ENCODE measurements at places on chromosomes 13 and 19.

- H3K36me3 ChIP-seq = peaks cover 35% of the 10 kb centered on the region
- H3K27ac ChIP-seq = peak overlapping the region; percentile 26
- H3K4me3 ChIP-seq = no peak overlapping the region
- DNase-seq = no peak
Measured at GRCh38 chr13:111166882-111167675, 52.0 kb downstream of the ARHGEF7 start.

- no peak overlapping the region for H3K27ac ChIP-seq
- DNase-seq = no peak
- no peaks in the 10 kb centered on the region for H3K36me3 ChIP-seq
- no peaks in the 10 kb centered on the region for H3K4me1 ChIP-seq
Measured at GRCh38 chr13:66635526-66635925, 594.6 kb downstream of the PCDH9 start.

GRCh38 chr19:53394522-53394973, 401 bp upstream of the ZNF765 start:
- H3K4me3 ChIP-seq = peak overlapping the region; percentile 82
- peak overlapping the region; percentile 88 for H3K27ac ChIP-seq
- peaks cover 27% of the 10 kb centered on the region for H3K36me3 ChIP-seq
- H3K4me1 ChIP-seq = peaks cover 23% of the 10 kb centered on the region
- no peaks in the 10 kb centered on the region for H3K27me3 ChIP-seq
- DNase-seq = no peak

DNA sequence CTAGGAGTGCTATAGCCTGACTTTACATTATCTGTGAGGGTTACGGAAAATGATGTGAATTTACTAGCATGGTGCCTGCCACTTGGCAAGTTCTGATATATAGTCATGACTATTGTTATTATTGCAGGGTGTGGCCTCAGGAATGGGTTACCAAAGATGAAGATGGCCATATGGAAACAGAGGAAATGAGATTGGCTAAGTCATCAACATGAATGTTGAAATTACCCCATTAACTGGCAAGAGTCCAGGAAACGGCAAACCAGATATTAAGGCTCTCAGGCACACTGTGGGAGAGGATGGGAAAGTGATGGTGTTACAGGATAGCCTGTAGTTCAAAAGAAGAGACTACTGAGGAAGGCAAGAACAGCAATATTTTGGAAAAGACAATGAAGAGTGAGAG, 183.3 kb downstream of the KCNRG start:
- H3K27me3 ChIP-seq = peaks cover 5% of the 10 kb centered on the region
- no peak for DNase-seq
- no peaks in the 10 kb centered on the region for H3K36me3 ChIP-seq
- no peaks in the 10 kb centered on the region for H3K4me1 ChIP-seq
- H3K4me3 ChIP-seq = no peak overlapping the region

DNA sequence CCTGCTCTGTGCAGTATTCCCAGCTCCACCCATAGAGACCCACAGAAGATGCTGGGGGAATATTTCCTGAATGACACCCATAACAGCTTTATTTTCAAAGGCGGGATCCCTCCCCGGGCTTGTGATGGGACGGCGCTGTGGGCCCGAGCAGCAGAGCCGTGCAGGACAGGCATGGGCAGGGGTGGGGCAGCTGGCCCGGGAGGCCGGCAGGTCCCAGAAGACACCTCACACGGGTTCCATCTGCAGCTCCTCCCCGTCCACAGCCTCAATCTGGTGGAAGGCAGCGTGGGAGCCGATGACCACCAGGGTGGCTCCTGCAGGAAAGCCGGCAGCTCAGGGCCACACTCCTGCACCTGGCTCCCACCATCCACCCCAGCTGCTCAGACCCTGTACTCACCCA, 2.5 kb downstream of the RABAC1 start:
- H3K4me3 ChIP-seq = no peak overlapping the region
- no peak for DNase-seq
- no peak overlapping the region for H3K27ac ChIP-seq
- peaks cover 18% of the 10 kb centered on the region for H3K4me1 ChIP-seq
- peaks cover 1% of the 10 kb centered on the region for H3K36me3 ChIP-seq

- DNase-seq = no peak
- H3K4me3 ChIP-seq = no peak overlapping the region
- H3K36me3 ChIP-seq = peaks cover 54% of the 10 kb centered on the region
- H3K27me3 ChIP-seq = no peaks in the 10 kb centered on the region
- peak overlapping the region; percentile 30 for H3K27ac ChIP-seq
Measured at GRCh38 chr13:106550570-106551135, 15.2 kb upstream of the EFNB2 start.

DNA sequence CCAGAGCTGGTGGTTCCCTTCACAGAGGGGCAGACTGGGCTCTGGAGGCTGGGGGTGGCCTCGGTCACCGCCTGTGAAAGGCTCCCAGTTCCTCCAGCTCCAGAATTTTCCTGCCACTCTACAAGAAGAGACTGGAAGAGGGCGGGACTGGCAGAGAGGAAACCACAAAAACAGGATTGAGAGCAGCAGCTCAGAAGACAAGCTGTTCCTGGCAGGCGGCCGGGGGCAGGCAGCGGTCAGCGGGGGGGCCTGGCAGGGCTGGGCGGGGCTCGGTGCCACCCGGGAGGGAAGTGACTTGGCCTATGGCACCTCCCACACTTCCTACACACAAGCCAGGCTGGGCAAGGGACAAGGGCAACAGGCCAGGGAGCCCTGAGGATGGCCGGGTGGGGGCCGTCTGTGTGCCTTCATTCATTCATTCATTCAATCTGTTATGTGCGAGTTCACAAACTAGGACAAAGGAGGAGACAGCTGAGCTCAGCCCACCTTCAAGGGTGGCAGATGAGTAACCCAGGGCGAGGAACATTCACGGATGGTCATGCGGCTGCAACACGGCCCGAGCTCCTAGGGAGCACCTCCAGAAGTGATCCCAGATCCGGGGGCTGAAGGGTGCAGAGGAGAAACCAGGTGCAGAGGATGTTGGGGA, 16.9 kb upstream of the BTBD2 start:
- peak overlapping the region; percentile 65 for H3K4me3 ChIP-seq
- peaks cover 25% of the 10 kb centered on the region for H3K4me1 ChIP-seq
- H3K27ac ChIP-seq = peak overlapping the region; percentile 80
- H3K36me3 ChIP-seq = no peaks in the 10 kb centered on the region
- H3K27me3 ChIP-seq = no peaks in the 10 kb centered on the region

DNA sequence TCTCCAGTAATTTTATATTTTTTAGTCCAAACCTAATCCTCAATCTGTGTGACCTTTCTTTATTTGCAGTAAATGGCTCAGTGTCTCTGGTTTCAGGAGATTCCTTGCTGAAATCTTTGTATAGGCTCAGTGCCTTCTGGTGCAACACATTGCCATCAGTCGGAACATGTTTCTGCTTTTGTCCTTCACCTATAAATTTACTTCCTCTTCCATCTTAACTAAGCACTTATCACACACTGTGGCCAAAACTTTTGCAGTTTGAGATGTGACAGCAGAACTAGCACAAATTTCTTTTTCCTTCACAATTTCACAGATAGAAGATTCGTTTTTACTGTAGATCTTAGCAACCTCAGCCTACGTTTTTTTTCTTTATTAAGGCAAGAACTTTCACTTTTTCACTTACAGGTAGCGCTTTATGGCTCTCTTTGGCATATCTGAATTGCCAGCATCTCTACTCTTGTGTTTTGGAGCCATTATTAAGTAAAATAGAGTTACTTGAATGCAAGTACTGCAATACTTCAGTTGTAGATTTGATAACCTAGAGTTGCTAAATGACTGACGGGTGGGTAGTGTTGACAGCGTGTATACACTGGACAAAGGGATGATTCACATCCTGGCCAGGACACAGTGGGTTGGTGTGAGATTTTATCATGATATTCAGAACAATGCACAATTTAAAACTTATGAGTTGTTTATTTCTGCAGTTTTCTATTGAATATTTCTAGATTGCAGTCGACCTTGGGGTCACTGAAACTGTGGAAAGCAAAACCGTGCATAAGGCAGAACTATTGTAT, 44.3 kb downstream of the NDFIP2 start:
- H3K27me3 ChIP-seq = no peaks in the 10 kb centered on the region
- no peak overlapping the region for H3K4me3 ChIP-seq

DNA sequence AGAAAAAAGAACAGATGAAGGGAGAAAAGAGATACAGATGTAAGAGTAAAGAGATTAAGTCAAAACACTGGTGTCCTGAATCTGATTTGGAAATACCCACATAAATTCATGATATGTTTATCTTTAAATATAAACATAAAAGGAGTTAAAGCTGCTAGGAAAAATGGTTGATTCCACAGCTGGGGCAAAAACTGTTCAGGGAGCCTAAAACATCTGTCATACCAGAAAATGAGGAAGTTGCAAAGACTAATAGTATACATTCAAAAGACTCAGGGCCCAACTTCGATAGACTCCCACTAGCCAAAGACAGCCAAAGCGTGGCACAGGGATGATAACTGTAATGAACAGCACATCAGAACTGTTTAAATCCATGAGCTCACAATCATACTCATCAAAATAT, 62.0 kb downstream of the ABCC4 start:
- no peaks in the 10 kb centered on the region for H3K27me3 ChIP-seq
- H3K36me3 ChIP-seq = peaks cover 18% of the 10 kb centered on the region
- DNase-seq = no peak
- H3K4me1 ChIP-seq = peaks cover 14% of the 10 kb centered on the region
- no peak overlapping the region for H3K4me3 ChIP-seq

GRCh38 chr13:53064731-53065130, 36.1 kb downstream of the OLFM4 start:
- H3K27me3 ChIP-seq = no peaks in the 10 kb centered on the region
- H3K27ac ChIP-seq = no peak overlapping the region
- H3K36me3 ChIP-seq = no peaks in the 10 kb centered on the region
- no peaks in the 10 kb centered on the region for H3K4me1 ChIP-seq
- no peak overlapping the region for H3K4me3 ChIP-seq

GRCh38 chr13:46565808-46566750, 13.1 kb downstream of the LRCH1 start:
- no peaks in the 10 kb centered on the region for H3K36me3 ChIP-seq
- no peak for DNase-seq
- H3K4me3 ChIP-seq = no peak overlapping the region
- no peak overlapping the region for H3K27ac ChIP-seq

GRCh38 chr19:29378543-29379080, 147.2 kb upstream of the VSTM2B start:
- no peak overlapping the region for H3K27ac ChIP-seq
- H3K4me1 ChIP-seq = peaks cover 6% of the 10 kb centered on the region
- H3K36me3 ChIP-seq = no peaks in the 10 kb centered on the region
- DNase-seq = no peak
- H3K27me3 ChIP-seq = peaks cover 9% of the 10 kb centered on the region
- H3K4me3 ChIP-seq = no peak overlapping the region

GRCh38 chr19:13701624-13702023, 62.7 kb upstream of the MRI1 start:
- H3K4me3 ChIP-seq = no peak overlapping the region
- no peaks in the 10 kb centered on the region for H3K4me1 ChIP-seq
- peaks cover 5% of the 10 kb centered on the region for H3K27me3 ChIP-seq
- no peak overlapping the region for H3K27ac ChIP-seq
- H3K36me3 ChIP-seq = no peaks in the 10 kb centered on the region

- no peaks in the 10 kb centered on the region for H3K36me3 ChIP-seq
- no peak overlapping the region for H3K4me3 ChIP-seq
- H3K4me1 ChIP-seq = peaks cover 2% of the 10 kb centered on the region
- H3K27me3 ChIP-seq = peaks cover 2% of the 10 kb centered on the region
- no peak for DNase-seq
Measured at GRCh38 chr13:73307481-73307880, 248.7 kb downstream of the KLF5 start.

DNA sequence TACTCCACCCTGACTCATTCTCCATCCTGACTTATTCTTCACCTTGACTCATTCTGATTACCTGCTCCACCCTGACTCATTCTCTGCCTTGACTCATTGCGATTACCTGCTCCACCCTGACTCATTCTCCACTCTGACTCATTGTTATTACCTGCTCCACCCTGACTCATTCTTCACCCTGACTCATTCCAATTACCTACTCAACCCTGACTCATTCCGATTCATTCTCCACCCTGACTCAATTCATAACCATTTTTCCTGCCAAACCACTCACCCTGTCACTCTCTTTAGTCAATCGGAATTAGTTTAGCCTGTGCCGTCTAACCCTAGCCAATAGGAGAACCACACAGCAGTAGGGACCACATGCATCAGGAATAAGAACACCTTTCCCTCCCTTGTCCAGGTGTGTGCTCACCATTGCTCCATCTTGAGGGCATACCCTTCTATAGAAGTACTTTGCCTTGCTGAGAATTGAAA, 1227.4 kb upstream of the PCDH20 start:
- peak; percentile 26 for DNase-seq
- H3K4me1 ChIP-seq = no peaks in the 10 kb centered on the region
- no peaks in the 10 kb centered on the region for H3K27me3 ChIP-seq
- H3K36me3 ChIP-seq = no peaks in the 10 kb centered on the region
- no peak overlapping the region for H3K27ac ChIP-seq
- H3K4me3 ChIP-seq = no peak overlapping the region

- no peak overlapping the region for H3K4me3 ChIP-seq
- no peak for DNase-seq
- no peaks in the 10 kb centered on the region for H3K36me3 ChIP-seq
- no peaks in the 10 kb centered on the region for H3K4me1 ChIP-seq
- no peak overlapping the region for H3K27ac ChIP-seq
Measured at GRCh38 chr19:3296034-3296433, 70.3 kb upstream of the NFIC start.

DNA sequence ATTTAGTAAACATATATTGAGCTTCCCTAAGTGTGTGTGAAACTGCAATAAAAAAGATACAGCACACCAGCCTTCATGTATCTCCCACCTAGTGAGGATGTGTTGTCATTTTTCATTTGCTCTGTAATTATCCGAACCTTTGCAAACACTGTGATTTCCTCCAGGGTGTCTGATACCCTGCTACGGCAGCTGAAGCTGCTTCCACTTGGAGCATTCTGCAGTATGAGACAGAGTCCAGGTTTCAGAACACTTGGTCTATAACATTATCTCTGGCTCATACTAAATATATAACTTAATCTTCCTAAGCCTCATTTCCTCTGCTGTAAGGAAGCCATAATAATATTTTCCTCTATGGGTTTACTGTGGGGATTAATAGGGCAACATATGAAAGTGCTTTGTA, 1338.1 kb upstream of the SLC10A2 start:
- H3K4me1 ChIP-seq = no peaks in the 10 kb centered on the region
- no peak overlapping the region for H3K27ac ChIP-seq
- H3K36me3 ChIP-seq = no peaks in the 10 kb centered on the region
- no peak overlapping the region for H3K4me3 ChIP-seq
- no peak for DNase-seq

DNA sequence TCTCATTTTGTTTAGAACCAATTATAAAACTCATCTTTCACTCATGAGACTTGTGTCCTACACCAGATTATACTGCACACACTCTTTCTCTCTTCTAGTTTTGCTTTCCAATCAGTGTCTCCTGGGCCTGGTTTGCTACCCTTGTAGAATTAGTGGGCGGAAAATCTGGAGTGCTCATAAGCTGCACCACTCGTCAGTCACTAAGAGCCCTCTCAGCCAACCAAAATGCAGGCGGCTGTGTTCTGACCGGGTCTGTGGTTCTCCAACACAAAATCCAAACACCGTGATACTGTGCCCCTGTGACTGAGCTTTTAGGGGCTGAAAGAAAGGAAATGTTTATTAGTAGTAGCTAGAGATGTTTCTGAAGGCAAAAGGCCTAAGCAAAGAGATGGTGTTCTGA, 83.7 kb upstream of the OBI1 start:
- H3K4me3 ChIP-seq = no peak overlapping the region
- no peaks in the 10 kb centered on the region for H3K36me3 ChIP-seq
- no peak overlapping the region for H3K27ac ChIP-seq
- no peaks in the 10 kb centered on the region for H3K4me1 ChIP-seq
- no peaks in the 10 kb centered on the region for H3K27me3 ChIP-seq

Data from activated CD8-positive, alpha-beta T cell treated with anti-CD3 and anti-CD28 coated beads for 36 hours (primary cell).